ENCODE measurements at places on chromosomes 5 and 9. TPM values are rescaled to one million over a fixed set of nuclear protein-coding genes. Genes with fewer than 3 reads are reported as not detected.

DNA sequence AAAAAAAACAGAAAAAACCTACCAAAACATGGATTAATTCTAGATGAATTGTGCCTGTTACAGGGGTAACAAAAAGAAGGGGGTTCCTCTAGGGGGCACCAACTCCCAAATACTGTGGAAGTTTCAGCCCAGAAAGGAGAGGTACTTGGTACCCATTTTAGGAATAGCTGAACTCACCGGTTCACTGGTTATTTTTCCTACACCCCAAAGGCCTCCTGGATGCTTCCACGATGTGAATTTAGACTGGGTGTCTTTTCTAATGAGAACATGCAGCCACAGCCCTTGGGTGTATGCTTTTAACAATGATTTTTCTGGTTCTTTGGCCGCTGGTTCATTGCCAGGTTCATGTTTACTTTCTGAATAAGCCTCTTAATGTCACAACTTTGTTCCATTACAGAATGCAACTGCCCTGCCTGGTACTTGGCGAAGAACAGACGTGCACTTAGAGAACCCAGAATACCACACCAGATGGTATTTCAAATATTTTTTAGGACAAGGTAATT, 46.7 kb downstream of the GARNL3 start:
- peak; percentile 14 for DNase-seq

DNA sequence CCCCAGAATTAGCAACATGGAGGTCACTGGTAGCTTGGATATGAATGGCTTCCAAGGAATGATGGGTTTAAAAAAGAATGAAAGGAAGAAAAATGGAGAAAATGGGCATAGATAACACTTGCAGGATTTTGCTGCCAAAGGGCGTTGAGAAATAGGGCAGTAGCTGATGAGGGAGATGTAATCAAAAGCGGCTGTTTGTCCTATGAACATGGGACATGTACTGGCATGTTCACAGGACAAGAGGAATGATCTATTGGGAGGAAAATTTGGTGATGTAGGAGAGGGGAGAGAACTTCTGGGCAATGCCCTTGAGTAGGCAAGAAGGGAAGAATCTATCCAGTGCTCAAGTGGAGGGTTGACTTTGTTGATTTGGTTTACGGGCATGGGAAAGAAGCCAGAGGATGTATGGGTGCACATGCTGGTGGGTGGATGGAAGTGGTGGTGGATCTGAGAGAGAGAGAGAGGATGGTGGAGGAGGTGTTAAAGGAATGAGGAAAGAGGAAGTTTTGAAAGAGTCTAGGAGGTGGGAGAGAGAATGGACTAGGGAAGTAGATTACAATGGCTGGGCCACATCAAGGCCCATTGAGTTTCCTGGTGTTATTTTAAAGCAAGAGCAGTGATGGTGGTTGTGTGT, 115.1 kb upstream of the MVB12B start:
- no peak for DNase-seq

GRCh38 chr5:76081811-76082771, 1.1 kb upstream of the SV2C start:
- no peak for DNase-seq

DNA sequence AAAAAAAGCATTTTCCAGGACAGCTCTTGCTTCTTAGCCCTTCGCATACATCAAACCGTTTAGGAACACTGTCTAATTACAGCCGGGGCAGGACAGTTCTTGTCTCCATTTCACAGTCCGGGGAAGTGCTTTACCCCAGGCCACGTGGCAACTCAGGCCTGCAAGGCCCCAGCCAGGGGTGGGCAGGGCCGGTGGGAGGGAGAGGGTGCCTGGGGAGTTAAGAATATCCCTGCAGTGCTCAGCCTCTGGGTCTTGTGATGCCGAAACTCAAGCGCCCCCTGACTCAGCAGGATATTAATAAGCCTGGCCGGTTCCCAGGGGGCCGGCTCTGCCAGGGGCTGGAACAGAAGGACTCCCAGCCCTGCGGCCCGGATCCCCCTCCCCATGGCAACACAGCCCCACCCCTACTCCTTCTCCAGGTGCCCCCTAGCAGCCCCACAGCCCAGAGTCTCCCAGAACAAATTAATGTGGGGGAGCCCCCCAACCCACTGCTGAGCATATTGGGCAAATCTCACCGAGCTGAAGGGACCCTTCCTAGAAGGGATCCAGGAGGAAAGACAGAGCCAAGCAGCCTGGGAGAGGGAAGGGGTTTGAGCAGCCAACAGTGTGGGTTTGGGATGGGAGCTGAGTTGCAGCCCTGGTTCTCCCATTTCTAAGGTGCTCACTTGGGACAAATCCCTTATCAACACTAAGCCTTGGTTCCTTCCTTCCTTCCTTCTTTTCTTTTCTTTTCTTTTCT, 45.3 kb downstream of the PLPP7 start:
- no peak for DNase-seq

GRCh38 chr5:169384661-169385060, 83.7 kb upstream of the SLIT3 start:
- no peak for DNase-seq

DNA sequence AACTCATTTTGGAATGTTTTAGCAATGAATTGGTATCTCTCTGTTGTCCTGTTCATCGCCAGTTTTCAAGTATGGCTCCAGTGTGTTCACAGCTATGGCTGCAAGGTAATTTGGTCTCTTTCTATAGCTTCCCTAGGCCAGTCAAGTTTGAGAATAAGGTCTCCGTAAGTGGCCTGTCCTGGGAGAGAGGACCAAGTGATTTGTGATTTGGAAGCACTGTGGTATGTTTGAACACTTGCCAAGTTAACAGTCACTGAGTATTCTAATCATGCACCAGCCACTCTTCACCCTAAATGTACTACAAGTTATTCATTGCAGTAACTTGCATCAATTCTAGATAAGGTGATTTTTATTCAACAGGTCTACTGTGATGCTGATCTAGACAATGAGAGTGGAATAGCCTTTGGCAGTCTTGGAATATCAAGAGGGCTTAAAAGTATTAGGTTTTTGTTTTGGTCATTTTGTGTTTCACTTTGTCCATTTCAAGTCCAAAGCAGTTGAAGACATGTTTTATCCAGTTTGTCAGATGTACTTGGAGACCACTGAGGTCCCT, 41.1 kb downstream of the G3BP1 start:
- no peak for DNase-seq

- no peak for DNase-seq
These were observed 569.8 kb upstream of the ADAMTS16 start for GRCh38 chr5:4570047-4570995.

GRCh38 chr9:70400107-70400892, 14.2 kb downstream of the KLF9 start:
- DNase-seq: no peak

- DNase-seq: no peak
These were observed 38.7 kb downstream of the FCHO2 start for GRCh38 chr5:72994578-72994977.

GRCh38 chr5:171413153-171413910, 6.1 kb upstream of the FGF18 start:
- no peak for DNase-seq

DNA sequence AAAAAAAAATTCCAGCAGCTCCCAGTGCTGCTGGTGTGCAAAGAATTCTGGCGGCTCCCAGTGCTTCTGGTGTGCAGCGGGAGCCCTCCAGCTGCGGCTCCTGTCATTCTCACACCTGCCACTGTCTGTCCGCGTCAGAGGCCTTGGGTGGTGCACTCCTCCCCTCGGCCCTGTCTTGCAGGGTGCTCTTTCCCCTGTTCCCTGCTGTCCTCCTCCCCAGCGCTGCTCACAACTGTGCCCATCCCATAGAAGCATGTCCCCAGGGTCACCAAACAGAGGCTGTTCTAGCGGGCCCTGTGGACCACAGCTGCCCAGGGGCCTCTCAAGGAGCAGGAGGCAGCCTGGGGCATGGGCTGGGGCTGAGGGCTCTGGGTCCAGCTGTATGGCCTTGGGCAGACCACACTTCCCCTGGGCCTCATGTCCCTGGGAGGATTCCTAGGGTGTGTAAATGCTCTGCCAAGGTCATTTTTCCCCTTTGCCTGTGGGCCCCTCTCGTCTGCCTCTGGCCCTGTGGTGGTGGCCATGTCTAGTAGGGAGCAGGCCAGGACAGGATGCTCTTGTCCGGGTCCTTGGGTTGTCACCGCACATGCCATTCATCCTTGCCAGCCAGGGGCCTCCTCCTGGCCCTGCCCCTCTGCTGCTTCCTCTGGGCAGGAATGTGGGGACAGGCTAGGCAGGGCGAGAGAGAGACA, 68.2 kb downstream of the PHF2 start:
- no peak for DNase-seq

DNA sequence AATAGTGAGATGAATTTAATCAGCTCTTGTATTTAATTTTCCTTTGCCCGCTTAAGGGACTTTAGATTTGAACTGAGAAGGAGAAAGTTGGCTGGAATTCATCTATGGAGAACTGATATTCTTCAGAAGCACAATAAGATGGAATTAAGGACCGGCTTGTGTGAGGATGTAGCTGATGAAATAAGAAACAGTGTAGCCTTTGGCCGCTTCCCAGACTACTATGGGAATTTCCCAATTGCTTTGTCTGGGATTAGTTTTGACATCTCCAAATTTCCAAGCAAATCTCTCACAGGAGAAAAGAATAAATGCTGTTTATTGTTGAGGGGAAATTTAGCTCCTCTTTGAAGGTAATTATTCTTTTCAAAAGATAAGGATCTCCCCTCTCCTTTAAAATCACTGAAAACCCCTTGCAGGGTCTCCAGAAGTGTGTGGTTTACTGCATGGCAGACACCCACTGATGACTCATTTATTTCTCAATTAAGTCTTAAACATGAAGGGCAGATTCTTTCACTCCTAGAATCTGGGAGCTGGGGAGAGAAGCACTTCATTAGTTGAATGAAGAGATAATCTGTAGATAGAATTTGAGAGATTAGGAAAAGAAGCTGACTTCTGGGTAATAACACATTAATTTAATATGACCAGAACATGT, 606.5 kb upstream of the ADAMTS16 start:
- no peak for DNase-seq

DNA sequence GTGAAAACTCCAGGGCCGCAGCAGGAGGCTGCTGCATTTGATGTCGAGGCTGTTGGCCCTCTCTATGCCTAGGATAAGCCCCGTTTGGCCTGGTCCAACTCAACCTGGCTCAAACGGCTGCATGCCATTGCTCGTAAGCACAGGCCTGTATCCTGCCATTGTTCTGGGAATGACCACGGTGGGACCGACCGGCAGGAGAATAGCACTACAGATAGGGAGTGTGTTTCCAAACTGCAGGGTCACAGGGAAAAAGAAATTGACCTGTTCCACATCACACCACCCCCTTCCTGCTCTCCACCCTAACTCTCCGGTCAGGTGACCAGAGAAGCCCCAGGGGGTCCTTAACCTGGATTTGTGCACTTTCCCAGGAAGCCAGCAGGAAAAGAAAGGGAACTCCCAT, 278.7 kb upstream of the KLF4 start:
- DNase-seq: no peak

Gene MZB1
- total RNA-seq: 0.25 TPM

Gene TSSK1B
- total RNA-seq: 0.16 TPM

Gene C1QTNF2
- total RNA-seq: 0.42 TPM

Gene TMEM215
- 0.57 TPM for total RNA-seq

Gene PSD2
- 0.68 TPM for total RNA-seq

Gene PCDHGA2
- total RNA-seq: 0.32 TPM

Gene MYOZ3
- total RNA-seq: 2.6 TPM

Gene DPM2
- 59.1 TPM for total RNA-seq

Gene TGFBR1
- 118 TPM for total RNA-seq

Gene PCDHB9
- 5.5 TPM for total RNA-seq

Gene HRCT1
- not detected for total RNA-seq

Gene SGCD
- 0.33 TPM for total RNA-seq
